GOT3 (cell line): ENCODE measurements at places on chromosomes 6 and 20.

- no peak for DNase-seq
These were observed 39.6 kb upstream of the MLN start for GRCh38 chr6:33843131-33844121.

DNA sequence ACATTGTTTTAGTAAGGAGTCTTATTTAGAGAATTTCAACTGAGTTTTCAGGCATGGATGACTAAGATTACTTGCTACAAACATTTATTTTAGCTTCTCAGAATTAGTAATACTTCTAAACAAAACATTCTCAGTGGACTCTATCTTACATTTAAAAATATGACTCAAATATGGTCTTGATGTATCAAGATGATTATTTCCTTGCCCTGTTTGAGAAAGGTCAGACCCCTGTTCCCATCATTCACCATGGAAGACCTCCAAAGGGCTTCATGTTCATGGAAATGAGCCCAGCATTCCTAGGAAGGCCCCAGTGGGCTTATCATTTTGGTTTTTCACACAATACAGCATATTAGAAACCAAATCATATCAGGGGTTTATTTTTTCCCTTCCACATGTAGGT lies 24.6 kb upstream of the TRPC4AP start:
- no peak for DNase-seq

- DNase-seq: no peak
These were observed 52.6 kb downstream of the GPR63 start for GRCh38 chr6:96784650-96785049.

- no peak for DNase-seq
These were observed 108.9 kb downstream of the ADTRP start for GRCh38 chr6:11669696-11670095.

DNA sequence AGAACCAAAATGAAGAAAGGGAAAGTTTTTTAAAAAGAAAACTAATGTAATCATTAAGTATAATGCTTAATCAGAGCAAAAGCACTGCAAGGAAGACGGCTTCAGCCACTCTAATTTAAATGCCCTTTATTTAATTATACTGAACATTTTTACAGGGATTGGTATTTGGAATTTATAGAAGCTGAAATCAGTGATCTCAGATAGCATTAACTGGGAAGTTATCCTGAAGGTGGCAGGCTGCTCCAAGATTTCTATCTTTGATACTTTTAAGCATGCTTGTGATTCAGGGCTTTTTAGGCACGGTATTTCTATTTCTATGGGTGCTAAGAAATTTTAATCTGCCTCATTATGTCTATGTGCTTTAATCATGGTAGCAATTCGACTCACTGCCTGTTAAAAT lies 1.3 kb upstream of the NDUFAF4 start:
- no peak for DNase-seq
